ENCODE measurements at places on chromosomes 6 and 20. TPM values are rescaled to one million over a fixed set of nuclear protein-coding genes. Genes with fewer than 3 reads are reported as not detected.

Gene NAA20
- 73.2 TPM for total RNA-seq

Gene BFSP1
- not detected for total RNA-seq

Gene NKAIN4
- total RNA-seq, result not detected

Gene SPATA25
- total RNA-seq, result not detected

Gene CDSN
- total RNA-seq, result not detected

Gene PTGIS
- 13.1 TPM for total RNA-seq

Gene SAMD10
- not detected for total RNA-seq

Gene ARHGAP18
- total RNA-seq, result 7.8 TPM

Gene BPIFA1
- total RNA-seq, result not detected

Gene MYH7B
- total RNA-seq, result 1.6 TPM

Gene BMP7
- total RNA-seq, result not detected

- peak; percentile 54 for DNase-seq
Observed at GRCh38 chr6:116412270-116412669, 41.5 kb downstream of the DSE start.

- no peak for DNase-seq
Observed at GRCh38 chr6:370555-370954, 21.0 kb upstream of the IRF4 start.

DNA sequence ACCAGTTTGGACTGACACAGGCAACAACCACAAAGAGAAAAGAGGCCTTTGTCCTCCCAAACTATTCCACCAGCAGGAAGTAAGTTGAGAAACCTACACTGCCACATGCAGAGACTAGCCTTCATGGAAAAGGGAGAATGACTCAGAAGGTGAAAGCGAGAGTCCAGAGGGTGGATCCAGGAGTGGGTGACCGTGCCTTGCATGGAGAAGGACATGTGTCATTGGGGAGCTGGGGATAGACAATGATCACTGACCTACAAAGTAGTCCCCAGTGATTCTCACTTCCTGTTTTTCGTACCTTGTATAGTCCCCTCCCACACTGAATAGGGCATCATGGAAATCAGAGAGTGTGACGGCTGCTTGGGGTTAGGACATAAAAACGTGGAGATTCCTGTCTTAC, 91.9 kb downstream of the MYLK4 start:
- DNase-seq, result no peak

DNA sequence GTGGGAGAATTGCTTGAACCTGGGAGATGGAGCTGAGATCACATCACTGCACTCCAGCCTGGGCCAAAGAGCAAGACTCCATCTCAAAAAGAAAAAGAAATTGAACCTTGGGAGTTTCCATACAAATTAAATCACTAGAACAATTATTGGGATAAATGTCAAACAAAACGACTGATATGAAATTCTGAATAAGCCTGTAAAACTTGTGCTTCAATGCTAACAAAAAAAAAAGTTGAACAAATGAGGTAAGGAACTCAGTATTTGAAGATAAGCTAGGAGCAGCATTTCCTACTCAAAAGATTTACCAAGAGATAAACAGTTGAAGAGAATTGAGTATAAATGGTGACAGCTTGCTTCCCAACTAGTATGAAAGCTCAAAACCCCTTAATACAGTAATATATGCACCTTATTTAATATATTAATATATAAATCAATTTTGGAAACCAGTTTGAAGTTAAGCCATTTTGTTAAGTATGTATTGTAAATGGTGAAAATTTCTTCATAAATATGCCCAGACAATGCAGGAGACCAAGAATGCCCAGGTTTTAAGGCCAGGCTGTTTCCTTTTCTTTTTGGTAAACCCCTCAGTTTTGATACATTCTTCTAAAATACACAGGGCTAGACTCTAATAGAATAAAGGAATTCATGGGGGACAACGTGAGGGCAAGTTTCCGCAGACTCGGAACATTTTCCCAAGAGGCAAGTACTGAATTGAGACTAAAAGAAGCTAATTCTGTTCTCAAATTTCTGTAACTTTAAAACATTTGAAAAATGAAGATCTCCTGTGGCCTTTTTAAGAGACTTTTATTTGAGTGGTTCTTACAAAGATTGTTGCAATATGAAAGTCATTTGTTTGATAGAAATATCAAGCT, 3.9 kb downstream of the ROMO1 start:
- no peak for DNase-seq

- peak; percentile 30 for DNase-seq
Observed at GRCh38 chr20:11891776-11892545, 25.7 kb upstream of the BTBD3 start.

- no peak for DNase-seq
Observed at GRCh38 chr6:75084872-75085381, 120.9 kb downstream of the COL12A1 start.

DNA sequence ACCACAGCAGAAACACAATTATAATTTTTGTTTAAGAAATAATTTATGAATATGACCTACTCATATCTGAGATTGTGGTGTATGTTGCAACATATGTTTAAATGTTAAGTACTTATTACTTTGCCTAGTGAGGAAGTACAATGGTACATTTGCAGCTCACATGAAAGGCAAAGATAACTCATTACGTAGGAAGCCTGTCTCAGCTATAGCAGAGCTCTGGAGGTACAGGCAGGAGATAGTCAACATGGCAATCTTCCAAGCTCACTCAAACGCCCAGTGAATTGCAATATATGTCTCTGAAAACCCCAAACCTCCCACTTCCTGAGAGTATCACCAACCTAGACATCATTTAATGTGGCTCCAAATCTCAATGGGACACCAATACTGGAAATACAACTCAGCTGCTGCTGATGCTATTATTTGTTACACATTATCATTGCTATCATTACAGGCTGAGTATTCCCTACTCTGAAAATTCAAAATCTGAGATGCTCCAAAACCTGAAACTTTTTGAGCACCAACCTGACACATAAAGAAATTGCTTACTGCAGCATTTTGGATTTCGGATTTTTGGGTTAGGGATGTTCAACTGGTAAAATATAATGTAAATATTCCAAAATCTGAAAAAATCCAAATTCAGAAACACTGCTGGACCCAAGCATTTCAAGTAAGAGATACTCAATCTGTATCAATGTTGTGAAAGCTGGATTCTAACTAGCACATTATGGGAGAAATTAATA, 25.1 kb upstream of the GSTA4 start:
- DNase-seq, result no peak

- no peak for DNase-seq
Observed at GRCh38 chr6:158028876-158029275, 47.2 kb downstream of the SYNJ2 start.

GRCh38 chr20:53220482-53221307, 248.5 kb downstream of the TSHZ2 start:
- no peak for DNase-seq

DNA sequence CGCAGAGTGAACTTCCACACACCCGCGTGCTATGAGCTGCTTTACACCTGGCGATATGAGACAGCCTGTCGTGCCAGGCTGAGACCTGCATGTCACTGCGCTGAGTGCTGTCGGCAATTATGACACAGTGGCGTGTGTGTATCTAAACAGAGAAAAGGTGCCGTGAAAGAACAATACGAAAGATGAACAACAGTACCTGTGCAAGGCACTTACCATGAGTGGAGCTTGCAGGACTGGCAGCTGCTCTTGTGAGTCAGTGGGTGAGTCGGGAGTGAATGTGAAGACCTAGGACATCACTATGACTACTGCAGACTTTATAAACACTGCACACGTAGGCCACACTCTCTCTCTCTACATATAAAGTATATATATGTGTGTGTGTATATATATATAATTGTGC, 68.5 kb upstream of the DUSP22 start:
- DNase-seq, result no peak

DNA sequence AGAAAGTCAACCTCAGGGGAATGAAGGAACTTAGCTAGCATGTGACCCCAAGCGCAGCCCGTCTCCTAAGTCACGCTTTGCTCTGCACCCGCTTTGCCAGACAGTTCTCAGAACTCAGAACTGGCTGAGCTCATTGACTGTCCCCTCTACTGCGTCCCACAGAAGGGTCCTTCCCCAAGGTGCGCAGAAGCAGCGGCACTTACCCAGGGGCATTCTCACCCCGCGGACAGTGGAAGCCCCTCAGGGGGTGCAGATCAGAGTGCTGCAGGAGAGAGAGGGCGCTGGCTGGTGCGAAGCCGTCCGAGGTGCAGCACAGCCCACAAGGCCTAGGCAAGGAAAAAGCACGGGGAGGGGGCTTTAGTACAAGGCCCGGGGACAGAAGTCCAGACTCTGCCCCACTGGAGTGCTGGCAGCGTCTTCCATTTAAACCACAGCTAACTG, 807 bp downstream of the SNHG17 start:
- DNase-seq, result no peak

- no peak for DNase-seq
Observed at GRCh38 chr6:112590326-112590725, 243.2 kb downstream of the RFPL4B start.

DNA sequence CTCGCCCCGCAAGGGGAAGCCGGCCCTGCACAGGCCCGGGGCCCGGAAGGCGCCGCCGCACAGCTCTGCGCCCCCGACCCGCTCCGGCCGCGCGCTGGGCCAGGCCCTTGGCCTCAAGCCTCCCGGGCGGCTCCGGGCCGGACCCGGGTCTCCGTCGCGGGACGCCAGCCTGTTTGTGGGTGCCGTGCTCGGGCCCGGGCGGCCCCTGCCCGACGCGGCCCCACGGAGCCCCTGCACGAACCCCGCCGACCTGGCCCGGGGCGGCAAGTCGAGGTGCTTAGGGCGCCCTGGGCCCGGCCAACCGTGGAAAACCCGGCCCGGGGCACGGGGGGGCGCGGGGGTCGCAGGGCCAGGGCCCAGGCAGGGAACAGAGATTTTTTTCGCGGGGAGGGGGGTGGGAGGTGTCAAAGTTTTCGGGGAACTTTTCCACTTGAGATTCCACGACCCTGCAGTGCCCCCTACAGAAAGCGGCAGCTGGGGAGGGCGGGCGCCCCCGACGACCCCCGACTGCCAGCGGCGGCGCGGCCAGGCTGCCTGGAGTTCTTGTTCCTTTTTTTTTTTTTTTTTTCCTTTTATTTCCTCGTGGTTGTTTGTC, 805 bp upstream of the STX16 start:
- DNase-seq, result no peak

DNA sequence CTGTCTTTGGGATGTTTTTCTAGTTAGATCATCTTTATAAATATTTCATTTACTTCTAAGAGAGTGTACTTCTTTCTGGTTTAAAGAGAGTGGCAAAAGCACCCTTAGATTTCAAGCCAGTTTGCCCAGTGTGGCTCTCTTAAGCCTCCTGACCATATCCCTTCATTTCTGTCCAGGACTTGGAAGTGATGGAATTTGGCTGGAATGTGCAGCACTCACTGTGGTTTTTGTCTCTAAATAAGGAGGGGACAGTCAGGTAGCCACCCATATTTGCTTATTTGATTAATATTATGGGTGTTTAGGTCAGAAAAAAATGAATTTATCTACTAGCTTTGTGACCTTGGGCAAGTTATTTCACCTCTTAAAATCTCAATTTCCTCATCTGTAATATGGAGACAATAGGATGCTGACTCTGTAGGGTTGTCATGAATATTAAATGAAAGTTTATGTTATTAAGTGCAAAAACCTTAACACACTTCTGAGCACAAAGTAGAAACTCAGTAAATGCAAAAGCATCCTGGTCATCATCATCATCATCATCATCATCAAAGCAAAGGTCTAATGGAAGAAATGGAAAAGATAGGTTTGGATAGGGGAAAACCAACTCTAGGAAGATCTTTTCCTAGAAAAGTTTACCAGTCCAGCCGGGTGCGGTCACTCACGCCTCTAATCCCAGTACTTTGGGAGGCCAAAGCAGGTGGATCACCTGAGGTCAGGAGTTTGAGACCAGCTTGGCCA, 3.1 kb downstream of the CRYBG1 start:
- DNase-seq, result no peak
